CD4-positive, alpha-beta T cell treated with Interleukin-6 for 4 hours (primary cell): ENCODE measurements at places on chromosomes 11 and 22.

DNA sequence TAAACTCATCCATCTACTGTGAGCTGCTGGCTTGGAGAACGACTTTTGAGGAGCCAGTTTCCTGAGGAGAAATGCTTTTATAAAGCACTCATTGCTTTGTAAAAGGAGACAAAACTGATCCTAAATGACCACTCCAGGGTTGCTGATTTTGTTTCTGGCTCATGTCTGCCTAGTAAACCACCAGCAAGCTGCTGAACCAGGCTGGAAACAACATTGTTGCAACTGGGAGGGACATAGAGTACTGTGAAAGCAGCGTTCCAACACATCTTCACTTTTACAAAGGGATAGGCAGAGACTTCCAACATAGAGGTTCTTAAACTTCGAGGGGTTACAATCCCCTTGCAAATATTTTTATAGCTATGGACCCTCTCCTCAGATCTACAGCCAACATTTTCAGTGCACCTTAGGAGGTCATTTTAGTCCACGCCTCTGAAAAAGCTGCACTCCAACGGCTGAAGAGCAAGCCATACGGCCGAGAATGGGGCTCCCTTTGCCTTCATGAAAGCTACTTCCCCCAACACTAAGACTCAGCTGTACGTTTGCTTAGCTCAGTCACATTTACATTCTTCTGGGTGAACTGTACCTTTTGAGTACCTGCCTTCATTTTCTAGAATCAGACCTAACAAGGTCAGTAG, 54.7 kb downstream of the PANX1 start:
- no peak for DNase-seq

DNA sequence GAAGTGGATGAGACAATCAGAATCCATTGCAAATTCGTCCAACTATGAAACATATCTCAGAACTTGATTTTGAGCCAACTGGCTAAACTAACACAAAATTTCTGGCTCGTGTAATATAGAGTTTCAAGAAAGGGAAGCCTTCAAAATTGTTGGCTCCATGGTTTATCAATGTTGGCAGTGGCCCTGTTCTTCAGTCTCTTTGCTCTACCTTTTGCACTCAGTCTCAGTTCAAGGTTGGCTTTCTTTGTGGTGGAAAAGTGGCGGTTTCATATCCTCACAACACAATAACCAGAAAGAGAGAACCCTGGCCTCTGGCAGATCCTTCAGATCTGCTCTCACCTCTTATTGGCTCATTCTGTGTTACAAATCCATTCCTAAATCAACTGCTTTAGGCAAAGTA, 473.8 kb upstream of the API5 start:
- DNase-seq, result no peak

DNA sequence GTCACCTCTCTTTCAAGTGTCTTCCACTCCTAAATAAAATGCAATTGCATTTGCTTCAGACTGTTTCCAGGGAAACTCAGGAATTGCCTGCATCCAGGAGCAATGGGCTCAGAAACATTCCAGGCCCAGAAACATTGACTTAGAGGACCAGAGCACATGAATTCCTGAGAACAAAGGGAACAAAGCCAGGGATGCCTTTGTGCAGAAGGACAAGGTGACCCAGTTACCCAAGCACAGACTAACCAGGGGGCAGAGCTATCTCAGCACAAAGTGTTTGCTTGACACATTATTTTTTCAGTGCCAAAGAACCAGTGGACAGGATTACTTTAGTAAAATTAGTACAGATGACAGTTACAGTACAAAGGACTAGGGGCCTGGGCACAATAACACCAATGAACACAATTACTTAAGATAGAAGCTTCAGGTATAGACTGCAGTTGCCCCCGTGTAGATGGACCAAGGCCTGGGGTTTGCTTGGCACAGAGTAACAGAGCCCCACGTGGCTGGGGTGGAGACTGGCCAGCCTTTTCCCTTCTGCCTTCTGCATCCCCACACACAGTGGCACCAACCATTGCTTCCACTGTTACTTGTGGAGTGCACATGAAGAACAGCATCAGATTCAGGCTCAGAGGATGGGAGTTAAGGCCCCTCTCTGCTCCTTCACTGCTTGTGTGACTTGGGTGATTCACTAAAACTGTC, 500.8 kb downstream of the INSC start:
- DNase-seq, result no peak

DNA sequence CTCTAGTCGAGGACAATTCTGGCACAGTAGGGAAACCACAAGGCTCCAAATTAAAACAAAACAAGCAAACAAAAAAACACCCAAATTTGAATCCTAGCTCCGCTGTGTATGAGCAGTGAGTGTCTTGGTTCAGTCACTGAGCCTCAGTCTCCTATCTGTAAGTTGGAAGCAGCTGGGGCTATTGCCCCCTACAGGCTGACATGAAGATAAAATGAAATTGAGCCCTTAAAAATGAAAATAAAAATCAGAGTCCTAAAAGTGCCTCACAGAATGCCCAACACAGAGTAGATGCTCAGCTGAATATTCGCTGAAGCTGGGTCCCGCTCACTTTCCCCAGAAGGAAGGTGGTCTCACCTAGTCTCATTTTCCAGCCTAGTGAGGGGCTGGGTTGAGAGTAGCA, 65.2 kb downstream of the PDE2A start:
- no peak for DNase-seq

- no peak for DNase-seq
Measured at GRCh38 chr11:45436966-45437365, 150.8 kb upstream of the SYT13 start.

- no peak for DNase-seq
Measured at GRCh38 chr11:111515591-111515990, 1.0 kb downstream of the HOATZ start.

DNA sequence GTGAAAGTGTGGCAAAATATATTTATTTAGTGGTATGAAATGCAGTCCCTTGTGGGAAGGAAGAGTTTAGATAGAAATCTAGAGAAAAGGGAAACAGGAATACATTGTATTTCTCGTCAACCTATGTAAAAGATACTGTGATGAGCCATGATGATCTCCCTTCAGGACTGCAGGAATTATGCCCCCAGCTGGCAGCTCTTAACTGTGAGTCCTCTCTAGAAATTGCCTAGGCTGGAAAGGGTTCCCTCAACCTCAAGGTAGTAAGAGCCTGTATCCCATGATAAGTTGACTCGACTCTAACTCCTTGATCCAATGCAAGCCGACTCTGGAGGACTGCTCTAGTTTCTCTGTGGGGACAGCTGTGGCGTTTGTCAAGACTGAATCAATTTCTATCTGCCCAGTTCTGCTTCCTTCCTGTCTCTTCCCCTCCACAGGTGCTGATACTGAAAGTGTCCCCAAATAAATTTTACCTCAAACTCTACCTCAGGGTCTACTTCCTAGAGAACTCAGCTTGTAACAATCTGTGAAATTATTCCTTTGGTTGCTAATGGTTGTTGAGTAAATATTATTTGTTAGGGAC, 897.3 kb downstream of the METTL15 start:
- DNase-seq, result no peak

DNA sequence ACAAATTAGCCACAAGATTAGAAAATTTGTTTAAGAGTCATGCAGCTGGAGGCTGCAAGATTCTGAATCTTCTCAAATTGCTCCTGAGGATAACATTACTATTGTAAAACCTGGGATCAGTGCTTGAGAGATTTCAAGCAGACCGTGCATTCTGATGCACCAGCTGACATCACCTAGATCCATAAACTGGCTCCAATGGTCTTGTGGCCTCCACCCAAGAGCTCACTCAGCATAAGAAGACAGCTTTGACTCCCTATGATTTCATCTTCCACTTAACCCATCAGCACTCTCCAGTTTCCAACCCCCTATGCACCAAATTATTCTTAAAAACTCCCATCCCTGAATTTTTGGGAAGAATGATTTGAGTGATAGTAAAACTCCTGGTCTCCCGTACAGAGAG, 1007.9 kb upstream of the TENM4 start:
- no peak for DNase-seq

DNA sequence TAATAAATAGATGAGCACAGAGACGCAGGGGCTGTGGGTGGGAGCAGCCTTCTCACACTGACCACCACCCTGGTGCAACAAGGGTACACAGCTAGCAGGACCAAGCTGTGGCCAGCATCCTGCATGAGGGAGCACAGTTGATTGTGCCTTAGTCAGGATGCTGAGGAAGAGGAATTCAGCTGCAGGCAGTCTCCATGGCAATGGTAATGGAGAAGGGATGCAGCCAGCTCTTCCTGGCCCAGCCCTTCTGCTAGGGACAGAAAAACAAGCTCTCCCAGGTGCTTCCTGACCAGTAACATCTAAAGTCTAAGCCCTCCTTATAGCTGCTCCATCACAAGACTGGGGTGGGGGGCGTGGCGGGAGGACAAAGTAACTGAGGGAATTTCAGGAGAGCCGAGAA, 363.5 kb downstream of the BUD13 start:
- DNase-seq, result no peak

- no peak for DNase-seq
Measured at GRCh38 chr11:34909415-34909814, 6.8 kb downstream of the APIP start.

- DNase-seq, result no peak
Measured at GRCh38 chr11:112805658-112806057, 155.6 kb upstream of the NCAM1 start.

DNA sequence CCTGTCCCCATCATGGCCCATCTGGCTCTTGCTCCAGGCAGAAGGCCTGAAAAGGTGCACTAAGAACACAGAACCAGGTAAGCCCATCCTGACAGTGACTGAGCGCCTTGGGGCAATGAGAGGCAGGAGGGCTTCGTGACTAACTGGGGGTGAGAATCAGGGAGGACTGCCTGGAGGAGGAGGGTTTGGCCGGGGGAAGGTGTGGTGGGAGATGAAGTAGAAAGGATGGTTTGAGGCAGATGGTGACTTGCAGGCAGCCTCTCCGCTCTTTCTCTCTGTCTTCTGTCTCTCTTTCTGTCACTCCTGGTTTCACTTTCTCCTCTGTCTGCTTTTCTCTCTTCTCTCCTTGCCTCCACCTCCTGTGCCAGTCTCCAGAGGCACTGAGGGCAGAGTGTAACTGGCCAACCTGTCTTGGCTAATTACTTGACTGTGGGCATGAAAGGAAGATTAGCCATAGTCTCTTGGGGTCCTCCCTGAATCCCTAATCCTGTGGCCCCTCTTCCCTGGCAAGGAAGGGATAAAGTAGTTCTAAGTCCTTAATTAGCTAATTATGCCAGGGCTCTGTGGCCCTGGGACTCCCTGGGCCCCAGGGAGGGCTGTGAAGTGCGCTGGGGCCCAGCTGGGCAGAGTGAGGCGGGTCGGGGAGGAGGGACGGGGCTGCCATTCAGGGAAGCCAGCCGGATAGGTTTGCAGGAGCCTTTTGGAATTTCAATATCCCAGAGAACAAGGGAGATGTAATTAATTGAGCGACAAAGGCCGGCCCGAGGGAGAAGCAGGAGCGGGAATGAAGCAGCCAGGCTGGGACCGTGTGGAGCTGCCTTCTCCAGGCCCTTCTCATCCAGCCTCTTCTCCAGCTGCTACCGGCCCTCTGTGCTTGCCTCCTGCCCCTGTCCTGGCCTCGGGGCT, 61.1 kb downstream of the CACNA1I start:
- no peak for DNase-seq
